ENCODE measurements at places on chromosomes 13 and 19.

- DNase-seq = peak; percentile 3
Measured at GRCh38 chr19:28466107-28467045, 746.6 kb downstream of the UQCRFS1 start.

GRCh38 chr13:45441633-45442032 is 23.1 kb upstream of the COG3 start:
- peak; percentile 70 for DNase-seq

DNA sequence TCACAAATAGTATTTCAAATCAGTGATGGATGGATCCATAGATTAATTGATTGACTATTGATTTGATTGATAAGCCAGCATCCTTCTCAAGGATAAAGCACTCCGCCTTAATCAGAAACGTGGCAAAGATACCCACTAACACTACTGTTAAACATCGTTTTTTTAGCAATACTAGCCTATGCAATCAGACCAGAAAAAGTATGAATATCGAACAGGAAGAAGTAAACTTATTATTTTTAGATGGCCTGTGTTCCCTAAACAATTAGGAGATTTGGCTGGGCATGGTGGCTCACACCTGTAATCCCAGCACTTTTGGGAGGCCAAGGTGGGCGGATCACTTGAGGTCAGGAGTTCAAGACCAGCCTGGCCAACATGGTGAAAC is 49.5 kb downstream of the MYH14 start:
- DNase-seq = no peak

DNA sequence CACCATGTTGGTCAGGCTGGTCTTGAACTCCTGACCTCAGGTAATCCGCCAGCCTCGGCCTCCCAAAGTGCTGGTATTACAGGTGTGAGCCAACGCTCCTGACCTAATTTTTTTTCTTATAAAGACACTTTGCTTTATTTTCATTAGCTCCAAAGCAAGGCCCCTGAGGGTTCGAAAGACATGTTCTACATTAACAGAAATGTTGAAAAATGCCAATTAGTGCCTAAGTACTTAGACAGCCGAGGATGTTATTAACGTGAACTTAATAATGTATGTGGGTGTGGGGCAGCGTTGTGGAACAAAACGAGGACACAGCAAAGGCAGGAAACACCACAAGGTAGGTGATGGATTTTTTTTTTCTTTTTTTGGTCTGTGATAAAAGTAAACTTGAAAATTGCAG is 82.4 kb downstream of the COL4A1 start:
- no peak for DNase-seq

DNA sequence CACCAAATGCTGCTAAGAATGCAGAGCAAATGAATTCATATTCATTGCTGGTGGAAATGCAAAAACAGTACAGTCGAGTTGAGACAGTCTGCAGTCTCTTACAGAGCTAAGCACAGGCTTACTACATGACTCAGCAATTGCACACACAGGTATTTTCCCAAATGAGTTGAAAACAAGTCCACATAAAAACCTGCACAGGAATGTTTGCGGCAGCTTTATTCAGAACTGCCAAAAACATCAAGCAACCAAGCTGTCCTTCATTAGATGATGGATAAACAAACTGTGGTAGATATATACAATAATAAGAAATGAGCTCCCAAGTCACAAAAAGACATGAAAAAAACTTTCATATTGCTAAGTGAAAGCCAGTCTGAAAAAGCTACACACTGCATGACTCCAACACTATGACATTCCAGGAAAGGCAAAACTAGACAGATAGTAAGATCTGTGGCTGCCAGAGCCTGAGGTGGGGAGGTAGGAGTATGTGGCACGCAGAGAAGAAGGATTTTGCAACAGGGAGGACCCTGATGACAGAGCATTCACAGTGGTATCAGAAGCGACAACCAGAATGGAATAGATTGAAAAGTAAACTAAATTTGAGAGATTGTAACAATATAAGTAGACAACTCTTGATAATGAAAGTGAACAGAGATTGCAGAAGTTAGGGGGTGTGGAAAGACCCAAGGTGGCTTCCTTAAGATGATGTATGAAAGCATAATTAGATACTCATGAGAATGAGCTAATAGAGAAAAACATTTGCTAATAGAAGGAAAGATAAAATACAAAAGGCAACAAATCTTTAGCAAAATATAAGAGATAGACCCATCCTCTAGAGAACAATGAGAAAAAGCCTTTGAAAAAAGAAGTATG is 52.7 kb downstream of the TSC22D1 start:
- peak; percentile 67 for DNase-seq

DNA sequence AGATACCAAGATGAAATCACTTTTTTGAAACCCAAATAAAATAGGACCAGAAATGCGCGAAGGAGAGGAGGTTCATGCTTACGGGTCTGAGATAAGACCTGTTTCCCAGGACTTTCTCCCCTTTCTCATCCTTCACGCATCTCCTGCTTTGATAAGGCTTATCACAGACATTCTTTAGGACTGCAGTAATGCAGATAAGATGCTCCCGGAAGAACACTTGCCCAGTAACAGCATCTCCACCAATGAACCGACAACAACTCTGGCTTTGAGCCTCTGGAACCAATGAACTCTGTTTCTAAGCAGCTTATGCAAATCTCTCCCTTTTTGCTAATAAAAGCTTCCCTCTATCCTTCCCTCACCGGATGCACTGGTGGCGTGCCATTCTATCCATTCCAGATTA is 783.4 kb upstream of the ARGLU1 start:
- DNase-seq = no peak

GRCh38 chr19:3034656-3035541 is 5.8 kb upstream of the TLE2 start:
- no peak for DNase-seq

DNA sequence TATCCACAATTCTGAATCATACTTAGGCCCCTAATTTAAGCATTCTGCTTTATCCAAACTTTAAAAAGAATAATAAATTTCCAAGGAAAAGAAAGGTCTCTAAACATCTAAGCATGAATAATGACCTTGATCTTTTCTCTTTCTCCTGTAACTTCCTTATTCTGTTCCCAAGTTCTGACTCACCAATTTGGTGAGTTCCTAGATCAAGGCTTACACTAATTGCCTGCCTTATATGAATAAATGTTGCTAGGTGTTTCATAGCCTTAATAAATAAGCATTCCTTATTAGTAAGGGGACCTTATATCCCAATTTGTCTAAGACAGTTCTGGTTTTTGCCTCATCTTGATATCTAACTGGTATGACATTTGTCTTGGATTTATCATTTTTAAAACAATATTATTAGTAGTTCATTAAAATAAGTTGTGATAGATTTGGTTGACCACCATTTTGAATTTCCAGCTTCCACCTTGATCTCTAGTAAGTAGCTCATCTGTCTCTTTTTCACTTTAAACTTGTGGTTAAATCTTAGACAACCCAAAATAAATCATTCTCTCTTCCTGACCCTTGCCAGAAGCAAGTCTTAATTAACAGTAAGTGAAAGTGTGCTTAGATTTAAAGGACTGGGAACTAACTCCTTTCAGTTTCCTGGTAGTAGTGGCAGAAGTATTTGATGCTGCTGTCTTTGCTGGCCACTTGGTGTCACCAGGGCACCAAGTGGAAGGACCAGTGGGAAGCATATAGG is 121.2 kb upstream of the MLNR start:
- no peak for DNase-seq

DNA sequence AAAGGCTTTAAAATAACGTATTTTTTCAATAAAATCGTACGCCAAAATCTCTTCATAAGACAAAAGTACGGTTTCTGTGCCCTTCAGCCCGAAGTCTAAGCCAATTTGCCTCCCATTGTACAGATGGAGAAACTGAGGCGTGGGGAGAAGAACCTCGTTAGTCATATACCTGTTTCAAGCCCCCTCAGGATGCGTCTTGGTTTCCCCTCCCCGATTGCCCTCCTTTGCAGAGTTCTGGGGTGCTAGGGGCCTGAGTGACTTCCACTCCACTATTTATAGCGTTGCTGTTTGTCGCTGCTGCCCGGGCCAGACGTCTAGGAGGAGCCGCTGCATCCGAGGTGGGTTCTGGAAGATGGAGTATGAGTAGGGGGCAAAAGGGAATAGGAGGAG is 2.3 kb upstream of the LTBP4 start:
- DNase-seq = no peak

DNA sequence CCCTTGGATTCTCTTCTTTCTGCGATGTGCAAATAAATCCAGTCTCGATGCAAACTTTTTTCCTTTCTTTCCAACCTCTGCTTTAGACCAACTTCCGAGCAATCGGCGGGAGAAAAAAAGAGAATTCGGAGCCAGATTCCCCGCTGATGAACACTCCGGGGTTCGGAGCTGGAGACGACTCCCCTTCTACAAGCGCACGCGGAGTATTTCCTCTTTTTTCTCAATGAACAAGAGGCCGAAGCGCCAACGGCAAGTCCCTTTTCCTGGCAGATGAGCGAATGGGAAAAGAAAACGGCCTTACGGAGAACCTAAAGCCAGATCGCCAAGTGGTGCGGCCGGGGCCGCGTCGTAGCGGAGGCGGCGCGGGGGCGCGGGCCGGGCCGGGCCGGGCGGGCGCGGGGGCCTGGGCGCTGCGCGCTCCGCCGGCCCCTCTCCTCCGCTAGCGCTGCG is 250 bp downstream of the SPRY2 start:
- peak; percentile 18 for DNase-seq

- DNase-seq = no peak
Measured at GRCh38 chr13:97239306-97239705, 17.2 kb downstream of the MBNL2 start.

- DNase-seq = no peak
Measured at GRCh38 chr13:91652404-91653301, 254.2 kb downstream of the GPC5 start.

- DNase-seq = no peak
Measured at GRCh38 chr19:50352242-50352641, 13.2 kb downstream of the NAPSA start.

- DNase-seq = peak; percentile 75
Measured at GRCh38 chr13:95644601-95645052, at the start of gene DZIP1. TSS of gene DZIP1 (minus strand) at chr13:95644706. CDS start at chr13:95642029, 2,677 bp downstream.

DNA sequence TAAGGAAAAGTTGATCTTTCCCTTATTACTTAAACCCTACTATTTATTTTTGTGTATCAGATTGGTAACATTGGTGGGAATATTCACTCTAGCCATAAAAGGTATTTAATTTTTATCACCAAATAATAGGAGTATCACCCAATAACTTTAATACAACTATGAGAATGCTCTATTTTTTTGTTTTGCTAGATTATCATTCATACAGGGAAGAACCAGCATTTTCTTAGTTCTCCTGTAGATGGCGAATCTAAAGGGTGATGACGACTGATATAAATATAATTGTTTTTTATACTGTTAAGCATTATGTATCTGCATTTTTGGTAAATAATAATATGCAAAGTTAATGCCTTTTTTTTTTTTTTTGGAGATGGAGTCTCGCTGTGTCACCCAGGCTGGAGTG is 7.9 kb upstream of the FRY start:
- DNase-seq = no peak

DNA sequence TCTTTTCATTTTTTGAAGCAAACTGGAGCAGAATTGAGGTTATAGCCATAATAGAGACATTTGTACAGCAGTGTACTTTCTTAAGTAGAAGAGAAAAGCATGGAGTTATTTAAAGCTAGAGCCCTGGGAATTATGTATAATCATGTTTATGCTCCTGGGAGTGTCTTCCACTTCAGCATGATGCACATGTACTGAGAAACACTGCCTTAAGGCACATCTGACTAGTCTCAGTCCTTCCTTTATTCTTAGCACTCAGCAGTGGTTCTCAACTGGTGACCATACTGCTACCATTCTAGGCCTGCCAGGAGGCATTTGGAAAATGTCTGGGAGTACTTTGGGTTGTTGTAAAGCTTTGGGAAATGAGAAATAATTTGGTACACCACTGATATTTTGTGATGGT is 45.8 kb downstream of the VWA8 start:
- no peak for DNase-seq

- no peak for DNase-seq
Measured at GRCh38 chr13:44132710-44133109, 240.9 kb upstream of the SERP2 start.

DNA sequence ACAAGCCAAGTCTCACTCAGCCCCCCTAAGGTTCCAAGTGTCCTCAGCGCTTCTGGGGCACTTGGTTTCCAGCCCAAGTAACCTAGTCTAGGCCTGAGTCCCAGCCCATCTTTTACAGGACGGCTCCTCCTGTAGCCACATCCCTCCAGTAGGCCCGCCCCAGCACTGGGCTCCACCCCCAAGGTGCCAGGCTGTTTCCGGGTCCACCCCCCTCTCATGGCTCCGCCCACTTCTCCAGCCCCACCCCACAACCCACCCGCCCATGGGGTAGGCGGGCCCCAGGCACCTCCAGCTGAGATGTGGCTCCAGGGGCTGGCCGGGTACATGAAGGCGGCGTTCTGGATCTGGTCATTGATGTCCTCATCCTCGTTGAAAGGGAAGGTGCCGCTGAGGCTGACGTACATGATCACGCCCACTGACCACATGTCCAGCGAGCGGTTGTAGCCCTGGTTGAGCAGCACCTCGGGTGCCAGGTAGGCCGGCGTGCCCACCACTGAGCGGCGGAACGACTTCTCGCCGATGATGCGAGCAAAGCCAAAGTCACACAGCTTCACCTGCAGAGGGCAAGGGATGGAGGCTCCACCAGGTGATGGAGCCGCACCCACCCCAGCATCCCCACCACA is 17.2 kb upstream of the DACT3 start:
- DNase-seq = no peak

GRCh38 chr13:110326263-110326904 is 19.3 kb downstream of the COL4A2 start:
- DNase-seq = no peak

DNA sequence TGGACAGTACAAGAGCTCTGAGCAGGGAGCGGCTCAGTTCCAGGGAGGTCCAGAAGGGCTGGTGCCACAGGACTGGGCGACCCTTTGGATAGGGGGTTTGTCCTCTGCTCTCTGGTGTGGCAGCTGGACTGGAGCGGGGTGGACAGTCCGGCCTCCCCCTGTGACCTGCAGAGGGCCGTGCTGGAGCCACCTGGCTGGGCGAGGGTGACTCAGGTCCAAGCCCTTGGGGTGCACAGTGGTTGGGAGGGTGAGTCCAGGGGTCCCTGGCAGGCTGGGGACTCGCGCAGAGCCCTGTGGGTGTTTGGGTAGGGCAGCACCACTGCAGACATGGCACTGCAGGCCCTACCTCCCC is 7.2 kb downstream of the SSBP4 start:
- DNase-seq = no peak

- DNase-seq = no peak
Measured at GRCh38 chr19:50555033-50555432, 13.2 kb downstream of the LRRC4B start.
